ENCODE measurements at places on chromosomes 7 and 10.

- H3K4me3 ChIP-seq = peak overlapping the region; percentile 49
- no peaks in the 10 kb centered on the region for H3K36me3 ChIP-seq
- DNase-seq = peak; percentile 92
- peaks cover 9% of the 10 kb centered on the region for H3K4me1 ChIP-seq
These were observed 739 bp downstream of the MYPN start for GRCh38 chr10:68110027-68110426.

- H3K27ac ChIP-seq = no peak overlapping the region
- H3K27me3 ChIP-seq = no peaks in the 10 kb centered on the region
- no peak for DNase-seq
- H3K4me3 ChIP-seq = no peak overlapping the region
These were observed 11.6 kb downstream of the BET1 start for GRCh38 chr7:93992421-93993110.

DNA sequence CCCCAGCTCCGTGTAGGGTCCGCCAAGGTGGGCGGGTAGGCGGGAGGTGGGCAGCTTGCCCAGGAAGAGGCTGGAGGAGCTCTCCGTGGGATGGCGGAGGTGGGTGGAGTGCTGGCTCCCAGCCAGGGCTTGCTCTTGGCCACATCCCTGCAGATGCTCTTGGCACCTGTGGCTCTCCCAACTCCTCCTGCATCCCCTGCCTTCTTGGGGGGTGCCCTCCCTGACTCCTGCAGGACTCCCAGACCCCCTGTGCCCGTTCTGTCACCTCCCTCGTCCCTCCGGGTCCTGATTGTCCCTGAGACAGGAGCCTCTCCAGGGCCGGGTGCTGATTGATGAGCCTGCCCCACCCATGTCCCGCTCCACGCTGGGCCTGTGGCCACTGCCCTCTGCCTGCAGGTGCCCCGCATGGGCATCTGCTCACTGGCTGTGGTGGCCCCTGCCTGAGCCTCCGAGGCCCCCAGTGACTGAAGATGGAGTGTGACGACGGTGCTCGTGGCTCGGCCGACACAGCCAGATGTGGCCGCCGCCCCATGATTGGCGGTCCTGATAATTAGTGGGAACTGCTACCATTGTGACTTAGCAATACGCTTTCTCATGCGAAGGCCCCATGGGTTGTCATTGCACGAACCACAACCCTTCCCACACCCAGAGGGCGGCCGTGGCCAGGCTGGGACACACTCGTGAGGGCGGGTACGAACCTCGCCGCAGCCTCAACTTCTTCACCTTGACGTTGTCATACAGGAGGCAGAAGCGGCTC is 23.6 kb downstream of the CFAP46 start:
- no peak overlapping the region for H3K27ac ChIP-seq
- DNase-seq = no peak
- no peaks in the 10 kb centered on the region for H3K36me3 ChIP-seq

GRCh38 chr10:5283305-5284158 is 81.2 kb upstream of the UCN3 start:
- no peaks in the 10 kb centered on the region for H3K27me3 ChIP-seq
- H3K27ac ChIP-seq = no peak overlapping the region
- H3K4me3 ChIP-seq = no peak overlapping the region
- H3K36me3 ChIP-seq = no peaks in the 10 kb centered on the region
- peak; percentile 47 for DNase-seq

DNA sequence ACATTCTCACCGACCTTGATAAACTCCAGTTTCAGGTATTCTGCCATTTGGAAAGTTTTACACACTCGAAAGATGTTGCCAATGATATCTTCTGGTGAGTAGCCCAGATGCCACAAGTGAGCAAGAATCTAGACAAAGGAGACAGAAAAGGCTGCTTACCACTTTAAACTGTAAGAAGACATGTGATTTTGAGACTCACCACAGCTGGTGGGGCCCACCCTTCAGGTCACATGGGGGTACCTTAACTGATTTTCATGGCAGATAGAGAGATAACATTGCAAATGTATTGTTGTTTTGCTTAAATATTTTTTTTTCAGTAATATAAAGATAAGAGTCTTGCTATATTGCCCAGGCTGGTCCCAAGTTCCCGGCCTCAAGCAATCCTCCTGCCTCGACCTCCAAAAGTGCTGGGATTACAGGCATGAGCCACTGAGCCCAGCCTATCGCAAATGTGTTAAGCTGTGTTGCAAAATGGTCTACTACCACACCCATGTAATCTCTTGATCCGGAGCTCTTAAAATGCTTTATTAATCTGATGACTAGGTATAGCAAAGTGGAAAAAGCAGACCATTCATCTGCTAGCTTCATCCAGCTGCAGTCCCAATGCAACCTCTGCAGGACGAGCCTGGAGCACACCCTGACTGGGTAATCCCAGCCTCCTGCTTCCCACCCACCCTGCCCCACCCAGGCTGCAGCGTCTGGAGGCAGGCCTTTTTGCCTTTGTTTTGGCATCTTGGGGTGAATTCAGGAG is 18.5 kb downstream of the RFC2 start:
- no peak overlapping the region for H3K4me3 ChIP-seq
- H3K4me1 ChIP-seq = no peaks in the 10 kb centered on the region
- peaks cover 78% of the 10 kb centered on the region for H3K36me3 ChIP-seq
- H3K27me3 ChIP-seq = no peaks in the 10 kb centered on the region

DNA sequence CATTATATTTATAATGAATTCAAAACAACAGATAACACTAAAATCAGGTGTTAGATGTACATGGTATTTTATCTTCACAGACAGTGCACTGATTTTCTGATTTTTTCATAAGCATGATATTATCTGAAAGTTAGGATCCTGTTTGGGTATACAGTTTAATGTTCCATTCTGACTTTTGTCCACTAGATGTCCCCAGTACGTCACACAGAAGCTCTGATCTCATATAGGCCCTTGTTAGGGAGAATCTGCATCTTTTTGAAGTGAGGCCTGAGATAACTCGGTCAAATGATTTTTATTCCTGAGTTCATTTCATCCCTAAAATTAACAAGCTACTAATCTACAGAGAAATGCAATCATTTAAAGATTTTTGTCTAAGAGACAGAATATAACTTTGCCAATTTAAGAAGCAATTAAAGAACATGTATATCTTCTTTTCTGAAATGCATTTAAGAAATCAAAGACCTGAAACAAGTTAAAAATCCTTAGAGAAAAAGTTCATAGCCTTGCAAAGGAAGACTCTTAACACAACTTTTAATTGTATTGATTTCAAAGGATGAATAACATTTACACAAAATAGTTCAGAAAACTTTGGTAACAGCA is 72.0 kb upstream of the TES start:
- no peaks in the 10 kb centered on the region for H3K27me3 ChIP-seq
- H3K4me3 ChIP-seq = no peak overlapping the region
- H3K36me3 ChIP-seq = no peaks in the 10 kb centered on the region
- no peaks in the 10 kb centered on the region for H3K4me1 ChIP-seq
- no peak overlapping the region for H3K27ac ChIP-seq

GRCh38 chr10:11533328-11533781 is 78.1 kb downstream of the USP6NL start:
- no peak overlapping the region for H3K4me3 ChIP-seq
- no peaks in the 10 kb centered on the region for H3K4me1 ChIP-seq
- no peaks in the 10 kb centered on the region for H3K36me3 ChIP-seq
- no peak overlapping the region for H3K27ac ChIP-seq

DNA sequence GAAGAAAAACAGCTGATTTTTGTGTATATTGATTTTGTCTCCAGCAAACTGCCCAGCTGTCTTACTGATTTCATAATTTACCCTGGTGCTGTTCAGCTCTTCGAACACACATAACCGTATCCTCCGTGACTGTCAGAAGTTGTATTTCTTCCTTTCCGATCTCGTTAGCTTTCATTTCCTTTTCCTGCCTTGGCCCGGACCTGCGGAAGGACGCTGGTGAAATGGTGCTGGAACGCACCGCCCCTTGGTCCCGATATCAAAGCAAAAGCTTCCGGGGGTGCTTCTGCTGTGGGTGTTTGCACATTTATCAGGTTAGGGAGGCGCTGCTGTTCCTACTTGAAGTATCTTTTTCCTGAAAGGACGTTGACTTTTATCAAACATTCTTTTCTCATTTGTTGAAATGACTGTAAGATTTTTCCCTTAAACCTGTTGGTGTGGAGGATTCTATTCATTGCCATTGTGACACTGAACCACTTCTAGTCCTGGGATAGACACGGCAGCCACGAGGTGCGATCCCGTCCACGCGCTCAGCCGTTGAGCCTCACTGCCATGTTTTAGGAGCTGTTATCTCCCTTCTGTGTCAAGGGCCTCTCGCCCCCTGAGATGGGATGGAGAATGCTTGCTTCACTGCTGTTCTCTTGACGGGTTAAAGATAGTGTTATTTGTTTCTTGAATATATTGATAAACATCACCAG is 72.6 kb downstream of the FOXL3 start:
- H3K4me3 ChIP-seq = no peak overlapping the region
- peaks cover 42% of the 10 kb centered on the region for H3K27me3 ChIP-seq
- H3K36me3 ChIP-seq = no peaks in the 10 kb centered on the region
- peak overlapping the region; percentile 6 for H3K27ac ChIP-seq
- peaks cover 21% of the 10 kb centered on the region for H3K4me1 ChIP-seq
- DNase-seq = peak; percentile 43

DNA sequence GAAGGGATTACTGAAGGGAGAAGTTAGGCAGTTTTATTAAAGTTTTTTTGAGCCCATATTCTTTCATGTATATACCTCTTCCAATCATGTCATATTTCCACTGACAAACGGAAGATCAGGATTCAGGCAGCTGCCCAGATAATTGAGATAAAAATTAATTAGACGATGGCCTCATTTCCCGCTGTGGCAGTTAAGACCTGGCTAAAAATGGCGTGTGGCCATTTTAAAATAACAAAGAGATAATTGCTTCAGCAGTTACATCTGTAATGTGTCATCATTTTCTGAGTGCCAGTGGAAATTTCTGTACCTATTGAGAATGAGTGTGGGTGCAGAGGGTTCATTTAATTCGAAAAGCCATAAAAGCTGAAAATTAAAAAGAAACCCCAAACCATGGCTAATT is 215.1 kb downstream of the STK31 start:
- no peaks in the 10 kb centered on the region for H3K36me3 ChIP-seq
- H3K4me3 ChIP-seq = no peak overlapping the region
- peaks cover 2% of the 10 kb centered on the region for H3K4me1 ChIP-seq
- H3K27me3 ChIP-seq = no peaks in the 10 kb centered on the region

- H3K4me1 ChIP-seq = peaks cover 36% of the 10 kb centered on the region
- no peaks in the 10 kb centered on the region for H3K27me3 ChIP-seq
- no peaks in the 10 kb centered on the region for H3K36me3 ChIP-seq
- no peak overlapping the region for H3K27ac ChIP-seq
- no peak overlapping the region for H3K4me3 ChIP-seq
These were observed 142.7 kb downstream of the KCNMA1 start for GRCh38 chr10:77494756-77495541.

DNA sequence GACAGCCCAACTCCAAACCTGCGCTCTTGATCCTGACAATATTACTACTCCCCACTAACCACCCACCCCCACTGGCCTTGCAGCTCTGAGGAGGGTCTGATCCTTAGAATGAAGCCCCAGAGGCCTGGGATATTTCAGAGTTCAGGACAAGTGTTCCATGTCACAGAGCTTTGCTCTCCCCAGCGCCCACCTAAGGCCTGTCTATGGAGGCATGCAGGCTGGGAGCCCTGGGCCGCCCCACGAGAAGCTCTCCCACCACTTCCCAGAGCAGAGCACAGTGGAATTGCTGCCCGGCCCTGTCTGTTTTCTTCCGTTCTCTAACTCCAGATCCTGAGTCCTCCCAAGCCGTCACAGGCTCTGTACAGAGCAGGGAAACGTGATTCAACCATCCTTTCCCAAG is 74.6 kb downstream of the COL13A1 start:
- no peaks in the 10 kb centered on the region for H3K36me3 ChIP-seq
- DNase-seq = no peak
- no peaks in the 10 kb centered on the region for H3K27me3 ChIP-seq
- no peak overlapping the region for H3K27ac ChIP-seq
- H3K4me3 ChIP-seq = no peak overlapping the region

DNA sequence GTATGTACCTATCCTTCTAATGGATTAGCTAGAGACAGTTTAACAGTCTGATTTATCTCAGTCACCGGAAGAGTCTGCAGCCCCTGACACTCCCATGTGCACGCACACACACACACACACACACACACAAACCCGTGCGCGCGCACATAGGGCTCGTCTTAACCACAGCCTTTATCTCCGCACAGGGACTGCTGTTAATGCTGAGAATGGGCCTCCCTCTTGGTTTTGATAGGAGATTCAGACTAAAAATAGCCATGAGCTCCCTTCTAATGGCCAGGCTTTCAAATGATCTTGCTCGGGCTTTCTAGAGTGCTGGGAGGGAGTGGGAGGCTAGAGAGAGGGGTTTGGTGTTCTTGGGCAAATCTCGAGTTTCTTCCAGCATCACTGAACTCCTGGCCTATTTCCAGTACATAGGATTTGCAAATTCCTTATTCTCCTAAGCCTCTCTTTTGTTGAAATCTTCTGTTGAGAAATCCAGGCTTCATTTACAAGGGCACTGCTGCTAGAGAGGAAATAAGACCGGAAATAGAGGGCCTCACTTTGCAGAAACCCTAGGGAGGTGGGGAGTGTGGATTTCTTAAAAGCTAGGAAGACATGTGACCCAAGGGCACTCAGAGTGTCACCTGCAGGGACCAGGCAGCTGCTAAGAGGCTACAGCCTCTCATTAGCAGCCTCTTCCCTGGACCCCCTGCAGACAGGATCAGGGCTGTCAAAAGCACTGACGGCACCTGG is 2.4 kb downstream of the TMEM72 start:
- peaks cover 48% of the 10 kb centered on the region for H3K4me1 ChIP-seq
- H3K36me3 ChIP-seq = no peaks in the 10 kb centered on the region
- DNase-seq = peak; percentile 61
- no peak overlapping the region for H3K4me3 ChIP-seq

GRCh38 chr7:101453617-101454016 is 90.9 kb downstream of the COL26A1 start:
- H3K27ac ChIP-seq = no peak overlapping the region
- H3K4me1 ChIP-seq = no peaks in the 10 kb centered on the region
- no peak overlapping the region for H3K4me3 ChIP-seq
- no peaks in the 10 kb centered on the region for H3K36me3 ChIP-seq
- no peak for DNase-seq

GRCh38 chr10:112135604-112136003 is 48.0 kb downstream of the GPAM start:
- DNase-seq = no peak

DNA sequence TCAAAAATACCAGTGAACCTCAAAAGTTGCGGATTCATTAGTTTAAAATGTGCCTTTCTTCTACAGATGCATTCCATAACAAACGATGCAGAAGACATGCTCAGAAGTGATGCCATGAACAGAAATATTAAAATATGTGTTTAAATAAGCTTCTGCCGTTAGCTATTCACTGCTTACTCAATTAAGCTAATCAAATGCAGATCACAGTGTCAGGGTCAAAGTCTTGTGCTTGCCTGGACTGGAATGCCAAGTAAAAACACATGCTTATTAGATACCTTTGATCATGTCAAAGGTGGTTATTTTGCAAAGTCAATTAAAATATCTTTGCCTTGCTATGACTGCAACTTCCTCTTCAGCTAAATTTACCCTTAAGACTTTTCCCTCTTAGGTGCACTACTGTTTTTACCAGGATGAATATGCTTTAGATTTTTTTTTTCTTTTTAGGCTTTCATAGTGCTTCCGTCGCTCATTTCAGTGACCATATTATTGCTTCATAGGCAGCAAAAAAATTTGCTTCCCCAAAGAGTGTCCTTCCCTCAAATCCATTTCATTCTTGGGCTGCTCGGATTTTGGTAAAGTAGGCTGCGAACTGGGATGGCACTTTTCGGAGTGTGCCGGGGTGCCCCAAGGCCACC is 905 bp downstream of the ASB13 start:
- no peak for DNase-seq
- H3K27me3 ChIP-seq = no peaks in the 10 kb centered on the region
